Neural cell (in vitro differentiated cells): ENCODE measurements at places on chromosomes 1 and 21. TPM values are rescaled to one million over a fixed set of nuclear protein-coding genes. Genes with fewer than 3 reads are reported as not detected.

KIAA0040 gene
- polyA plus RNA-seq = not detected in 2 replicates

ADORA1 gene
- 7.2 and 18.0 TPM in 2 replicates for polyA plus RNA-seq

MAP3K21 gene
- polyA plus RNA-seq = 3.7 and 5.1 TPM in 2 replicates

LAD1 gene
- not detected in 2 replicates for polyA plus RNA-seq

KIAA1614 gene
- polyA plus RNA-seq = 0.50 and 1.4 TPM in 2 replicates

FCER1G gene
- 3.5 TPM in 1 of 2 replicates, not detected in the other for polyA plus RNA-seq
